ENCODE measurements at places on chromosomes 2 and 18. TPM values are rescaled to one million over a fixed set of nuclear protein-coding genes. Genes with fewer than 3 reads are reported as not detected.
A peak's percentile ranks its signal among the peaks of the same experiment; 100 is the strongest.

IL37 gene
- not detected for total RNA-seq

CTAGE1 gene
- not detected for total RNA-seq

ERBB4 gene
- total RNA-seq: 1.8 TPM

FSHR gene
- total RNA-seq: not detected

FOXI3 gene
- total RNA-seq: 0.34 TPM

SLC30A3 gene
- 1.3 TPM for total RNA-seq

SIX2 gene
- 0.56 TPM for total RNA-seq

SLC5A7 gene
- 0.27 TPM for total RNA-seq

ASTL gene
- not detected for total RNA-seq

UCN gene
- 1.9 TPM for total RNA-seq

CNGA3 gene
- total RNA-seq: 7.6 TPM

GRCh38 chr2:239818086-239818485, 207.1 kb downstream of the NDUFA10 start:
- no peak for DNase-seq

- no peak for DNase-seq
Observed at GRCh38 chr2:4502230-4502843, 799.0 kb downstream of the DCDC2C start.

DNA sequence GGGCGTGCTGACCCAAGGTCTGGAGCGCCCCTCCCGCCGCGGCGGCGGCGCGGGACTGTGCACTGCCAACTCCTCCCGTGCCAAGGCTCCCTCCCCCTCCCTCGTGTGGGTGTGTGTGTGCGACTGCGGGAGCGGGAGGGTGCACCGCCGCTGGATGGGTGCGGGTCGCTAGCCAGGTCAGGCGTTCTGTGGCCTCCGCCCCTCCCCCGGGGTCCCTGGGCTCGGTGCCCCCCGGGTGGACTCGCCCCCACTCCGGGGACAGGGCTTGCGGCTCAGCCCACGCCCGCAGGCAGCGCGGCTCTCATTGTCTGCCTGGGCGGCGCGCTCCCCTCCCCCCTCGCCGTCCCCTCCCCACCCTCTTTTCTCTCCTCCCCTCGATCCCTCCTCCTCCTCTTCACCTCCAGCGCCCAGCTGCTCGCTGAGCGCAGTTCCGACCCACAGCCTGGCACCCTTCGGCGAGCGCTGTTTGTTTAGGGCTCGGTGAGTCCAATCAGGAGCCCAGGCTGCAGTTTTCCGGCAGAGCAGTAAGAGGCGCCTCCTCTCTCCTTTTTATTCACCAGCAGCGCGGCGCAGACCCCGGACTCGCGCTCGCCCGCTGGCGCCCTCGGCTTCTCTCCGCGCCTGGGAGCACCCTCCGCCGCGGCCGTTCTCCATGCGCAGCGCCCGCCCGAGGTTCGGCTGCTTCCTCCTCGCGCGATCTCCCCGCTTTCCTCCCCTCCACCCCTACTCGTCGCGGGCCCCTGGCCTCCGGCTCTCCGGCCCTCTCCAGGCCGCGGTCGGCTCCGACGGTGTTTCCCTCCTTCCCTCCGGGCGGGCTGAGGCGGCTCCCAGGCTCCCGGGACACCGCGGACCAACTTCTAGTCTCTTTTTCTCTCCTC, at the start of gene GATA6:
TSS of gene GATA6 (plus strand) at position 579 of the 878 bp plus-strand sequence. CDS start 1,556 bp downstream, outside the sequence.
- DNase-seq: peak; percentile 78

GRCh38 chr18:57544936-57545660, 41.4 kb downstream of the FECH start:
- DNase-seq: no peak

GRCh38 chr2:112024231-112024630, 30.8 kb upstream of the TMEM87B start:
- DNase-seq: no peak

DNA sequence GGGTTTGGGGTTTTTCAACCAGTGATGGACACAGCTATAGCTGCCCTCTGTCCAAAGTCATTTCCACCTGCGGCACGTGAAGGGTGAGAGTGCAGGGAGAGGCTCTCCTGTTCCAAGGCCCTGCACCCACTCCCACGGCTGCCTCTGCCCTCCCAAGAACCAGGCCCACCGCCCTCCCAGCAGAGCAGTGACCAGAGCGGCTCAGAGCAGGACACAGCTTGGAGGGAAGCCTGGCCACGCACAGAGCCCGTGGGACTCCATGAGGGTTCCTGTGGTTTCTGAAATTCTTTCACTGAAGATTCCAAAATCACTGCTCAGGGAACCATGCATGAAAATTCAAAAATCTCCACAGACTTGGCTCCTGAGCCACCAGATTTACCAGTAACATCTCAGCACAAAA, 67.3 kb upstream of the SALL3 start:
- no peak for DNase-seq

GRCh38 chr2:233342301-233342700, 12.0 kb upstream of the DGKD start:
- no peak for DNase-seq

GRCh38 chr2:26587994-26588393, 53.2 kb downstream of the CIB4 start:
- peak; percentile 10 for DNase-seq

- DNase-seq: no peak
Observed at GRCh38 chr2:237980087-237980486, 13.3 kb downstream of the UBE2F start.

GRCh38 chr2:62187246-62187645, 8.7 kb upstream of the B3GNT2 start:
- DNase-seq: no peak

DNA sequence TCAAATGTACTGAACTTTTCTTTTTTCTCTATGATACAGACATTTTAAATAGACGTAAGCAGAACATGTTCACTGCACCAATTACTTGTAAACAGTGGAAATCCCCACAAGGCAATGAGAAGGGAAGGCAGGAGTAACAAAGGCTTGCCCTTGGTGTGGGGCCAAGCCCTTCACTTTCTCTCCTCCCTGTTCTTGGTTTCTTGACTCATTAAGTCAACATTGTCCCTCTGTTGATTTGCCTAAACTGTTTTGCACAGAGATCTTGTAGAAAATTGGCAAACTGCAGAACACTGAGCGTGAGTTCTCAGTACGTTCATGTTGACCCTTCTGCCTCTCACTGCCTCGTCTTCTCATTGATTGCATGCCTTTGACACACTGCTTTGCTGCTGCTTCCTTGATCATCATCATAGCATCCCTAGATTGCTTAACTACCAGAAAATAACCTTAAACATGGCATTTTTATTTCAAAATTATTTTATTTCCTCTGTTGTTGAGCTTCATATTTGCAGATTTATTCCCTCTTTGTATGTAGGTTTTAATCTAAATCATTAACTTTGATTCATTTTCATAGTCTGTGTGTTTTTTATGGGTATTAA, 257.7 kb downstream of the PTGR3 start:
- no peak for DNase-seq

GRCh38 chr2:146984014-146984413, 860.8 kb upstream of the ACVR2A start:
- no peak for DNase-seq

- no peak for DNase-seq
Observed at GRCh38 chr18:34592481-34592880, 117.6 kb upstream of the DTNA start.

- no peak for DNase-seq
Observed at GRCh38 chr2:30252723-30253701, 21.7 kb downstream of the LBH start.

GRCh38 chr18:37675699-37676098, 110.1 kb upstream of the CELF4 start:
- DNase-seq: no peak

DNA sequence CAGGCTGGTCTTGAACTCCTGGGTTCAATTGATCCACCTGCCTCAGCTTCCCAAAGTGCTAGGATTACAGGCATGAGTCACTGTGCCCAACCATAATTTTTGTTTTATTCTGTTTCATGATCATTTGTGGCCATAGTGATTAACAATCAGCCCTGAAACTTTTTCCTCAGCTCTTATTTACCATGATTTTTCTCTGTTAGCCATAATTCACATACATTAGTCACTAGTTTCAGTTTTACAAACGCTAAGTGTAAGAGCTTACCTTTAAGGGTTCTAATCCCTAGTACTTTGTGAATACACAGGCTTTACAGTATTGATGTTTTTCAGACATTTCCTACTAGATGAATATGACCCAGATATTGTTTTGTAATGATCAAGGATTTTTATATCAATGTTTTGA, 216.1 kb downstream of the DPP4 start:
- DNase-seq: no peak

DNA sequence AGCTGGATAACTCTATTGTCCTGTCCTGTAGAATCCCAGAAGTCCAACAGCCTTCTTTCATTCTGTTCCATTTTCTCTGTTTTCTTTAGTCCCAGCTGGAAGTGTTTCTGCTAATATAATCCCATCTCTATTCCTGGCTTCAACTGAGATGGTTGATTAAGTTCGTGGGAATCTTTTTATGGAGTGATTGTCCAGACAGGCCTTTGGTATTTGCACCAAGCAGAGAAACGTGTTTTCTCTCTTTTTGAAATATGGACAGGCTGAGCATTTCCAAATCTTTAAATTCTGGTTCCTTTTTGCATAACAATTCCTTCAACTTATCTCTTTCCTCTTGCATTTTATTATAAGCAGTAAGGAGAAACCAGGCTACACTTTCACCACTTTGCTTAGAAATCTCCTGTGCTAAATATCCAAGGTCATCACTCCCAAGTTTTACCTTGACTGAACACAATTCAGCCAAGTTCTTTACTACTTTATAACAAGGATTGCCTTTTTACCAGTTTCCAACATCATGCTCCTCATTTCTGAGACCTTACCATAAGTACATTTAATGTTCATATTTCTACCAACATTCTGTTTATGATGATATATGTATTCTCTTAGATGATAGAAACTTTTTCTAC, 108.8 kb downstream of the ZFP36L2 start:
- DNase-seq: no peak

DNA sequence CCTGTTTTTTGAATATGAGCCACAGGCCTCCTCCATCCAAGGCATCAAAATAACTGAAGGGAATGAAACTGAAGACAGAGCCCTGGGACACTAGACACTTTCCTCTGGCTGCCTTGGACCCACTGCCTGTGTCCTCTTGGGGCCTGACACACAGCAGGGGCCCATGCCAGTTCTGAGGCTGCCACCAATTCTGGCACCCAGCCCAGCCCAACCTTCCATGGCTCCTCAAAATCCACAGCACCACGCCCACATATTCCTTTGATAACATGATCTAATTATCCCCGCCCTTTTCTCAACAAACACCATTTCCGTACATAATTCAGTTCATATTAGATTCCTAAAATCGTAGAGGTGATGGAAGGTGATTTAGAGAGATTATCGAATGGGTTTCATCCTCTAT, 64.2 kb downstream of the EMX1 start:
- DNase-seq: no peak

DNA sequence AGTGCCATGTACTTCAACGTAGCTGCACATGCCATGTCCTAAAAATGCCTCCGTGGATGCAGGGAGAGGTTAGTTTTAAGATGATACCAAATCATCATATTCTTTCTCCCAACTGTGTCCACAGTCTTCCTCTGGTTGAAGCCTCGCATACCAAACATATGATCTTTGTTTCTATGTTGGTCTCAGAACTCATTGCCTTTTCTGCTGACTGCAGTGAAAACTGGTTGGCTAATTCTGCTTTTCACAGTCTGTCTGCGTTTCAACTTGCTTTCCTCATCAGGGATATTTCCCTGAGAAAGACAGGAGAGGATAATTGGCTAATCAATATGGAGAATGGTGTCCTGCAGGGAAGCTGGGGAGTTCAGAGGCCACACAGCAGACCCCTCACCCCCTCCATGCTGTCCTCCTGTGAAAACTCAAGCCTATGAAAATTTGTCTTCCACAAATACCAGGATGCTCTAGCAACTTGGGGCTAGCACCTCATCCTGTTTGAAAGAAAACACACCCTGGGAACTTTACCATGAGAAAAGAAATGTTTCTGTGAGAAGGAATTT, 192.2 kb upstream of the PXDN start:
- DNase-seq: no peak

- DNase-seq: no peak
Observed at GRCh38 chr2:149768320-149768799, 180.8 kb upstream of the MMADHC start.
